ENCODE measurements at places on chromosomes 7 and 10.

DNA sequence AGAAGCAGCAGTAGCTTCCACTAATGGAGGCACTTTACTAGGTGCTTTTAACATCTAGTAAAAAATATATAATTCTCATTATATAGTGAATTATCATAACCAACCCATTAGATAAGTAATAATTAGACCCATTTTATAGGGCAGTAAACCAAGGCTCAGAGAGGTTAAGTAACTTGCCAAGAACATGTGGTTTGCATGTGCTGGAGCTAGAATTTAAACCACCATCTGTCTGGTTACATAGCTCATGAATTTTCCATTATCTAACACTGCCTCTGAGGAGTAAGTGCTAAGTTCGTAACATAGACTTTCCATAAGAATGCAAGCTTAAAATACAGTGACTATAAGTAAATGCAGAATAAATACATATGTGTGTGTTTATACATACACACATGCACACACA lies 41.9 kb downstream of the CREB3L2 start:
- no peak for DNase-seq

DNA sequence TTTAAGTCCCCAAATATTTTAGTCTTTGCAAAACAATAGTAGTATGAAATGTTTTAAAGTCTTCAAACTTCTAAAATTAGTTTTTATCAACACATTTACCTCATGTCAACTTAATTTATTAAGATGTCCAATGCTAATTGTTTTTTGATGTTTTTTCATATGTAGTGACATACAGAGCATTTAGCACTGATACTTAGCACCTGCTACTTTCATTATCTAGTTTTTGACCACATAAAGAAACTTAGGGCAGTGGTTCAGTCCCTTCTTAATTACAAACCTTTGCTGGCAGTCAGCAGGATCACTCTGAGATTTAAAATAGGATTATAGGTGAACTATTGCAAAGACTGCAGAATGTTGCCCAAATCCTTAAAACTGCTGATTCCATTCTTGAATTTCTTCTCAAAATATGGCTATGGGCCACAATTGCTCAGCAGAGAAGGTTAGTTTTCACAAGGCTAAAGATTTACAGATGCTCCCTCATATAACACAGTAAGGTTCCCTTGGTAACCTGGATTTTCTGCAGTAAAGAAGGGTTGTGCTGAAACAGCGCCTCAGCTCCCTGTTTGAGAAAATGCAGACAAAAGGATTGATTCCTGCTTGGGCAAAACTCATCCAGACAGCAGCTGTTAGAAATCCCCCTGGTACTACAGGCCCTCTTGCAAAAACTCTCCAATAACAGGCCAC lies 3.4 kb downstream of the GPR85 start:
- DNase-seq, result no peak

GRCh38 chr10:126430512-126430911 lies 42.2 kb upstream of the ADAM12 start:
- DNase-seq, result no peak

GRCh38 chr10:12350925-12351324 lies 1.6 kb downstream of the CAMK1D start:
- no peak for DNase-seq

- DNase-seq, result no peak
Observed at GRCh38 chr7:83872501-83872900, 223.6 kb upstream of the SEMA3E start.

DNA sequence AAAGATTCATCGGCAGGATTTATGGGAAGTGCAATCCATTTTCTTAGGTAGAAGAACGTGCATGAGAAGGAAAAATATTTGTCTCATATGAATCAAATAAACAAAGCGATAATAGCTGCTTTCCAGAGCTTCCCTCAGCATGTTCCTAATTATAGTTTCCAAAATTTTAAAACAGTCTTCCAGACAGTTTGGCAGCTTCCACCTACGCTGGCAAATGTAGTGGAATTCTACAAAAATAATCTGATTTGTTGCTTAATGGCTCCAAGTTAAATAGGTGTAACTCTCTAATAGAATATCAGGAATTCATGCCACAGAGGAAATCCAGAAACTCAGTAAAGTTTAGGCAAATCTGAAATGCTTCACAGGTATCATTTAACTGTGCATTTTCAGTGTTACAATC lies 23.3 kb upstream of the AGBL3 start:
- DNase-seq, result no peak

GRCh38 chr7:139182363-139182762 lies 48.7 kb upstream of the UBN2 start:
- DNase-seq, result no peak

DNA sequence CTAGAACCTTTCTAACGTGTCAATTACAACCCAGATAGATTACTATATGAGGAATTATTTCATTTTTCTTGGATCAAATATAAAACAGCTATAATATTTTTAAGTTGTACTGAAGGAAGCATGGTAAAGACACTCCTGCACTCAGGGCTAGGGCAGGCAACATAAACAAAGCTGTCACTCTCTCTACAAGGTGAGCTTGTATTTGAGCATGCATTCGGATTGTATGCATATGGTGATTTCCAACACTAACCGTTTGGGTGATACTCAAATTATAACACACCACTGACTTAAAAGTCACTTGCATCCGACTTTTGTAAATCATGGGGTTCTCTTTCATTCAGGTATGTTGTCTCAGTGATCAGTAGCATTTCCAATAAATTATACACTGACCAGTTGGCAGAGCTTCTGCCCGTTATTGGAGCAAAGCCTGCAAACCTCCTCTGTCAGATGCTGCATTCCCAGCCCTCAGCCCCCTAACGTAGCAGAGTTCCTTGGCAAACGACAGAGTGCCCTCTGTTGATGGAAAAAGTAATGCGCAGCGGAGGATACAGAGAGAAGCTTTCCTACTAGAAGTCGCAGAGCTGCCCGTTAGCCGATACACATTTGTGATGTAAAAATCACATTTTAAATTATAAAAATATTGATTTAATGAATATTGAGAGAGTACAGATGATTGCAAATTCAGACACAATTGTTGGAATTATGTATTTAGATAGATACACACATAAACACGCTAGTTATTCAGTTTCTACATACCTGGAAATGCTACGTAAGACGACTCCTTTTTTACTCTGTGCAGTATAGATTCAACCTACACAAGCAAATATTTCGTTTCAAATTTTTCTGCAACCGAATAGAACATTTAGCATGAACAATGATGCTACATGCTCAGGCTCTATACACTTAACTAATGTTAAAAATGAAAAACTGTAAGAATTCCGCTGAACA lies 173.9 kb upstream of the SP4 start:
- peak; percentile 64 for DNase-seq

DNA sequence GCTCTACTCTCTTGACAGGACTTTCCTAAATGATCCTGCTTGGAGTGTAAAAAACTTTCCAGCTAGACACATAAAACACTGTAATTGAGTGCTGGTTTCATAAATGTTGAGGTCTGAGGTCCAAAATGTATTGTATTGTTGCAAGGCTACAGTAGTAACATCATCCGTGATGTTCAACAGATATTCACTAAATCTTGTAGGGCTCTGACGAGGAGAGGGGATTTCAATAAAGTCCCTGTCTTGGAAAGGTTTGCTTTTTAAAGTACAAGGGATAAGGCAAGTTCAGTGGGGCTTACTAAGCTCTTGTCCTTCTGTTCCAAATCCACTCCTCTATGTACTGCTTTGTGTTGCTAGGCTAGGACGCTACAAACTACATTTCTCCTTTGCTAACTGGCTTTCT lies 48.9 kb downstream of the FHIP2A start:
- no peak for DNase-seq

DNA sequence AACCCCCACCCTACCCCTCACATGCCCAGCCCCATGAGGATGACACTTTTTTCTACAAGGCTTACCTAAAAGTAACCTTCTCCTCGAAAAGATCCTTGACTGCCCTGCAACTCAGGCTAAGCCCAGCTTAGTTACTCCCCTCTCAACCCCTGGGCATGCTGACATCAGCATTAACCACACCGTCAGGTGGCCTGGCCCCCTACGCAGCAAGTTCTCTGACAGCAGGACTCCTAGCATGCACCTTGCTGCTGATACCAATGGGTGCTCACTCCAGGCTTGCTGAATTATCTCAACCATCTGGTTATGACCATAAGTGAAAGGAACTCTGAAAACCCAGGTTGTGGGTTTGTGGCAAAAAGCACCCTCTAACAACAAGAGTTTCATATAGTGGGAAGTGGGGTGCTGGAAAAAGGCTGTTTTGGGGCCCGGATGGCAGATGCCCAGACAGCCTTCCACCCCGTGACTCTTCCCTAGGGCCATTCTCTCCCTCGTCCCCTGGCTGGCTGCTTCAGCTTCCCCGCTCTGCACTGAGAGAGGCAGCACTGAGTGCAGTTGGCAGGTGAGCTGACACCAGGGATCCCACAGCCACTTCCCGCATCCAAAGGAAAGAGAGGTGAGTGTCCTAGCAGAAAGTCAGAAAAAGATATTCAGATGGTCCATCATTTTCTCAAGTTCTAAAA lies 518.9 kb downstream of the KCNMA1 start:
- DNase-seq, result no peak

GRCh38 chr7:29035044-29035740 lies 77.1 kb upstream of the TRIL start:
- no peak for DNase-seq

- peak; percentile 90 for DNase-seq
Observed at GRCh38 chr10:55631071-55631654, 729.9 kb downstream of the ZWINT start.

DNA sequence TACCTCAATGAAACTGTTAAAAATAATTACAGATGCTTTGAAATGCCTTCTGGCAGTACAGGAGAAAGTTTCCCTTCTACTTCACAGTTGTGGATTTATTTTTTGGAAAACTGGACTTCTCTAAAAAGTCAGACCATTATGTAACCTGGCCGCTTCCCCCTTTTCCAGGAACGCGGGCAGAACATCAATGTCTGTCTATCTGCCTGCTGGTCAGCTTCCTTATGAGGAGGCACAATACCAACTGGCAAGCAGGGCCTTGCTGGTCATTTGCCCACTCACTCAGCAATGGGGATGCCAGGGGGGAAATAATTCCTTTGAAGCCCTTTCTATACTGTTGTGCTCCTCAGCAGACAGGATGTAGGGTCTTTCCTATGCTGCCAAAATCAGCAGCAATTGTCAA lies 22.5 kb upstream of the ADRB1 start:
- DNase-seq, result no peak
